ENCODE measurements at places on chromosomes 2 and 18. TPM values are rescaled to one million over a fixed set of nuclear protein-coding genes. Genes with fewer than 3 reads are reported as not detected.

DNA sequence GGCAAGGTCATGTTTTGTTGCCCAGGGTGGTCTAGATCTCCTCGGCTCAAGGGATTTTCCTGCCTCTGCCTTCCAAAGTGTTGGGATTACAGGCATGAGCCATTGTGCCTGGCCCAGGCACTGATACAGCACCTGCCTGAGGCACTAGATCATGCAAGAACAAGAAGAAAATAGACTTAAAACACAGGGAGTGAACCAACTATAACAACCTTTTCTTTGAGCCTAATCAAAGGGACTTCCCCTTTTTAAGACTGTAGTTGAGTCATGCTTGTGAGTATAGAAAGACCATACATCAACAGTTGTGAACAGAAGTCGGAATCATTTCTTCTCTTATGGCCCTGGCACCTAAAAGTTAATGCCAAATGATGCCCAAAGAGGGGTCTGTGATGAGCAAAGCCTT lies 47.9 kb upstream of the MAPRE2 start:
- no peak for DNase-seq

LBX2 gene
- 0.84 TPM for total RNA-seq

CNTNAP5 gene
- total RNA-seq, result not detected

- no peak for DNase-seq
These were observed 68.1 kb upstream of the RBMS1 start for GRCh38 chr2:160561551-160562295.

DNA sequence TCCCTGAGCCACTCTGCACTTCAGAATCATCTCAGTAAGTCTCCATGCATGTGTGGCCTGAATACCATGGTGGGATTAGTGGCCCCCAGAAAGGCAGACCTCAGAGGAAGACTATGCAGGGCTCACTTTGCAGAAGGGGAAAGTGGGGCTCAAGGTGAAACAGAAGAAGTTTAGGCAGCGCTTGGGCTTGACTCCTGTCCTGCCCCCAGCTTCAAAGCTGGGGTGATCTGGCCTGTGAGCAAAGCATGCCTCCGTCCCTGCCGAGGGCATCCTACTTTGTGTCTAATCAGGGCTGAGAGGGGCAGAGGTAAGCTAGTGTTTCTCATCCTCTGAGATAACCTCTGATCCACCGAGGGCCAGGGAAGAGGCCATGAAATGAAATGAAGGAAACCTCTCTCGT lies 7.9 kb downstream of the CAPN13 start:
- no peak for DNase-seq

- no peak for DNase-seq
These were observed 243.1 kb upstream of the FANCL start for GRCh38 chr2:58484221-58484620.

DNA sequence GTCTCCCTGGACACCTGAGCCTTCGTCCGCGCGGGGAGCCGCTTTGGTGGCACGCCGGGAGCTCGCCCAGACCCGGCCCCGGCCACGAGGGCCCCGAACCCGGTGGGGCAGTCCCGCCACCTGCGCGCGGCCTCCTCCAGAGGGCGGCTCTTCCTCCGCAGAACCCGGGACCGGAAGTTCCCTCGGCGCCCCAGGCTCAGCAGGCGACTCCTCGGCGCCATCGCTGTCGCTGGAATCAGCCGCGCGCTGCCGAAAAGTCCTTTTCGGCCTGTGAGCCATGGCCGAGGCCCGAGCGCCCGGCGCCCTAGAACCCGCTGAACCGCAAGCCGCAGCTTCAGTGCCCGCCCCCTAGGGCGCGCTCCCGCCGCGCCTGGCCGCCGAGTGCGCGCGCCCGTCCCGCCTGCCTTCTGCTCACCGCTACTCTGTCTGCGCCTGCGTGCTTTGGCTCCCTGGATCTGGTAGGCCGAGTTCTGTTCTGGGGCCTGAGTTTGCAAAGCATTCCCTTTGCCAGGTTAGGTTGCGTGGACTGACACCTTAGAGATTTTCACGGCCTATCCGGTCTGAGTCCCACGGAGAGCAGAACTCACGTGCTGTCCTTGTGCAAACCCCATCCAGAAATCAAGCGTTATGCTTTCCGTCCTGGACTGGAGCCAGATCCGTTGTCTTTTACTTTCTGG lies at the start of gene GCFC2:
Gene GCFC2, minus strand, starts transcription at position 339 of the 677 bp plus-strand sequence. Its CDS starts 60 bp downstream, at position 279.
- peak; percentile 89 for DNase-seq

- DNase-seq, result no peak
These were observed 28.0 kb upstream of the INHBB start for GRCh38 chr2:120317916-120318315.

- no peak for DNase-seq
These were observed 9.2 kb upstream of the MAP4K4 start for GRCh38 chr2:101688261-101688660.

DNA sequence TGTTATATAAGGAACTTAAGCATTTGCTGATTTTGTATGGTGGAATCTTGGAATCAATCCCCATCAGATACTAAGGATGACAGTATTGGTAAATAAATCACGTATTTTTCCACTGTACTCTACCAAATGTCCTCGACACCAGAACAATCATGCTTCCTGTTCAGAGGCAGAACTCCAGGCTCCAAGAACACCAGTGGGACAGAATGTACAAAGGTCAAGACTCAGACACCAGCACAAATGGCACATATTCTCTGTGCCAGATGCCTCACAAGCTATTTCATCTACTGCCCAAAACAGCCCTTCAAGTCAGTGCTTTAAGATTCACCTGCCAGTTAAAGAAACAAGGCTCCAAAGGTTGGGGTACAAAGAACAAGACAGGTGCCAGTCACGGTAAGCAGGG lies 420.5 kb downstream of the STK39 start:
- DNase-seq, result no peak

DNA sequence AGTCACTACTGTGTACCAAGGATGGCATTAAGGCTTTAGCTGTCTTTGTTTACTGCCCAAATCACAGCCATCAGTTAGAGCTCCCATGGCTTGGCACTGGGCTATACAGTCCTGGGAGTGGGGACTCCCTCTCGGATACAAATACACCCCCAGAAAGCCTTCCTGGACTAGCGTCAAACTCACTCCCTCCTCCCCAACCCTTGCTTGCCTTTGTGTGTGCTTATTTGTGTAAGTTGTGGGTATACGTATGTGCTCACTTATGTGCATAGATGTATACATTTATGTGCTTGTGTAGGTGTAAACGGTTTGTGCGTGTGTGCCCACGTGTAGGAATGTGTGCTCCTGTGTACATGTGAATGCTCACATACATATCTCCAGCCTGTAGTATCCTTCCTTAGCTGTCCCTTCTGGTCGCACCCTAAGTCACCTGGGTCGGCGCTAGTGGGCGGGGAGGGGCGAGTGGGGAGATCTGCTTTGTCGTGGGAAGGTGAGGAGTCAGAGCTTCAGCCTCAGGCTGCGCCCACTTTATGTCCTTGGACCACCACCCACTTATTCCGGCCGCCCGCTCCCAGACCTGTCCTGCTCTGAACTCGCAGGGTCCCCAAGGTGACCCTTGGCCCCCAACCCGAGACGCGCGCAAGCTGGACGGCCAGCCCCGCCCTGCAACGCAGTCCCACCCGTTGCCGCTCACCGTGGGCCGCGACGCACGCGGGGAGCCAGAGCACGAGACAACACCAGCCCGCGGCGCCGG lies 461 bp downstream of the PRADC1 start:
- no peak for DNase-seq

OXER1 gene
- total RNA-seq, result 5.9 TPM

GRCh38 chr2:54979321-54980044 lies 70.8 kb downstream of the RTN4 start:
- DNase-seq, result no peak

- DNase-seq, result no peak
These were observed 10.3 kb upstream of the FZD7 start for GRCh38 chr2:202023198-202023903.

DNA sequence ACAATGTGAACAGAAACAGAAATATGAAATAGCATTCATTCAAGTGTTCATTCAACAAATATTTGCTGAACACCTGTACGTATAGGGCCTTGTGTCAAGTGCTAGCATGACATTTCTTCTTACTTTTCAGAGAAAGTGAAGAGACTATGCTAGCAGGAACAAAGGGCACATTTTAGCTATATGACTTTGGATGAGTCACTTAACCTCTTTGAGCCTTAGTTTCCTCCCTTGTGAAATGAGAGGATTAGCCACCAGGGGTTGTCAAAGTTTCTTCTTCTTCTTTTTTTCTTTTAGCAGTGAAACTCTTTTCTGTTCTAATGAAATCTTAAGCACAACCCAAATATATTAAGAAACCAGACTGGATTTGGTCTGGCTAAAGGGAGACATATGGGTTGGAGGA lies 53.1 kb downstream of the FIGN start:
- no peak for DNase-seq

GRCh38 chr2:96965781-96966514 lies 20.4 kb downstream of the FAM178B start:
- DNase-seq, result no peak

ALPG gene
- not detected for total RNA-seq

DNA sequence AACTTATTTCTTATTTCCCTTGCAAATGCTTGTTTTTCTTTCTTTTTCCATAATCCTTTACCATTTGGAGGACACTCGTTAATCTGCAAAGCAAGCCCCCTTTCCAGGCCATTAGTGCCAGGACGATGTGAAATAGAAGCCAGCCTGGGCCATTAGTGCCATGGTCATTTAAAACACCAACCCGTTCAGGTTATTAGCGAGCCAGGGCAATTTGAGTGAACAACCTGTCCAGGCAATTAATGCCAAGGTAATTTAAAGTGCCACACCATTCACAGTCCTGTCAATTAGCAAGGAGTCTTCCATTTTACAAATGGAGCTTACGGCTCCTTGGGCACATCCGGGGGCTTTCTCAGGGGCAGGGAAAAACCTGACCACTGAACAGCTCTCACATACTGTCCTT lies 370.6 kb downstream of the HRH4 start:
- no peak for DNase-seq

DNA sequence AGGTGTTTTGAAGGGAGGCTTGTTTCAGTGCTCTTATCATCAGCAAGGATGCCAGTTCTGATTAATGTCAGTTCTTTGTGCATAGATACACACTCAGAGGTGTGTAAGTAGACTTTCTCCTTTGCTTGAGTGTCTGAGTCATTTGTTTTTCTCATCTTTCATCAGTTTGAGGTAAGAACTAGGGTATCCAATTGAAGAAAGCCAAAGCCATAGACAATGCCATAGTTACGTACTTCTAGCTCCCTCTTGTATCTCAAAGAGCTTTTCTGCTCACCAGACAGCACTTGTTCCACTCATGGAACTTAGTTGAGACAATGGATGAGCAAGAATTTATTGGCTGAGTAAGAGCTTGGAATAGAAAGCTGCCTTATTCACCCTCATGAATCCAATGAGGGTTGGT lies 520.1 kb downstream of the PIK3C3 start:
- no peak for DNase-seq

GPR39 gene
- 2.2 TPM for total RNA-seq

ASB18 gene
- not detected for total RNA-seq

ASPRV1 gene
- 0.75 TPM for total RNA-seq

AKAIN1 gene
- total RNA-seq, result not detected

IL1F10 gene
- not detected for total RNA-seq

DNA sequence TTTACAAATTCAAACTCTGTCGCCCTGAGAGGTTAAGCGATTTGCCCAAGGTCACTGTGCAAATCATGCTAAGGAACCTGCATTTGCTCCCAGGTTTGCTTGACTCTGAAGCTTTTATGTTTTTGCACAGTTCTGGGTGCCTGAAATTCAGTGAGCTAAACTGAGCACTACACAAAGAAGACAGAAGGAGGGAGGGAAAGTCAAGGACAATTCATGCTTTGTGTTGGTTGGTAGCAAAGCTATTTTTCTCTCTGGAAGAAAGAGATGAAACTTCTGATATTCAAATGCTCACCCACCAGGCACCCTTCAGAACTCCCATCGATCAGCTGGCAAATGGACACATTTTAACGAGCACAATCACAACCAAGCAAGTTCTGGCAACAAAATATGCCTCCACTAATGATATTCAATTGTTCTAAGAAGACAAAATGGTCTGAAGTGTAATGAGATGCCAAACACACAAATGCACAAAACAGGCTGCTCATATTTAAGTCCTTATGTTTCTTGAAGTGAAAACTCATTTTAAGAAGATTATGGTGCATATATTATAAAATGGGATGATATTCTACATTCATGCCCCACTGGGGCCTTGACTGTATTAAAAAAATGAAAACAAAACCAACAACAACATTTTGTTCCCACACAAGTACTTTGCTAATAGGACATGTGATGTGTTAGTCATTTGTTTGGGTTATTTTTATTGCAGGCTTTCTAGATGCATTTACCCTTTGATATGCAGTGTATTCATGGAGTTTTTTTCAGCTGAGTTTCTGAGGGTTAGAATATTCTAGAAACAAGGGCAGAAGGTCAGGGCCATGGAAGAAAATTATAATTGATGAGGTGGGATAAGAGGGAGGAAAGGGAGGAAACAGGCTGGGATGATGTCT lies 445.6 kb upstream of the CELF4 start:
- no peak for DNase-seq

DNA sequence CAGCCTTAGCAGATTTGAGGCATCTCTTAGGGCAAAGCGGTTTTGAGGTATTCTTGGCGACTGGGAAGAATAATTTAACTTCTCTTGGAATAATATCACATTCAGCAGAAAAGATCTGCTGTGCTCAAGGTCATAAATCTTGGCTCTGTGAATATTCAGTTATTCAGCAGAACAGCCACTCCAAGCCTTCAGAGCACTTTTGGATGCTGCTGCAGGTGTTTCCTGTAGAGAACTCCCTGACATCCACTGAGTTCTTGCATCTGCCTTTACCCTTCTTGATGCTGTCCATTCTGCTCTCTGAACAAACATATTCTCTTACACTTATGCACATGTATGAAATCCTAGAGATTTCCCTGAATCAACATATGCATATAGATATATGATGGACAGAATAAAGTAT lies 390.3 kb downstream of the NRXN1 start:
- no peak for DNase-seq

RIT2 gene
- total RNA-seq, result not detected

- DNase-seq, result no peak
These were observed 985 bp downstream of the ILKAP start for GRCh38 chr2:238202326-238203093.

STK11IP gene
- 8.4 TPM for total RNA-seq

DNA sequence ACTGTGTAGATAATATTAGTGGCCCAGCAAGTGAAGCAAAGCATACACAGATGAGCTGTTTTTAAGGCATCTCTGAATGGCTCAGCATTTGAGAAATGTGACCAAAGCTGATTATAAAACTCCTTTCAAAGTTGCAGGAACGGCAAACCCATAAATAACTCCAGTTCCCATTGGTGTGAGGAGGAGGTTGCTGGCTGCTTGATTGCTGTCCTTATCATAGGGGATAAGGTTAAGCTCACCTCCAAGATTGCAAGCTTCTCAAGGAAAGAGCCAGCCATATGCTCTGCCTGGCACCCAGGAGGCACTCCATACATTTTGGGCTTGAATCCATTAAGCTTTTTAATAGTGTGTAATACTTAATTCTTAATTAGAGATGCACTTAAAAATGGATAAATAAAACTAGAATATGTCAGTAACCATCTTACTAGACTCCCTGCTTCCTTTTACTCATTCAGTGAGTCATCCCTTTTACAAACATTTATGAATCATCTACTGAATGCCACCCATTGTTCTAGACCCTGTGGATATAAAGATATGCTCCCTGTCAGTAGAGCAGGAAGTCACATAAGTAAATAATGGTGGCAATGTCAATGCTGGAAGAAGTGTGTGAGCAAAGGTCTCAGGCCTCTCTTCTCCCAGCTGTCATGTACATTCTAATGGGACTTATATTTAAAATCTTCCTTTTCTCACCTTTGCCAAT lies 99.3 kb downstream of the SPATS2L start:
- DNase-seq, result no peak

GRCh38 chr18:30440351-30440750 lies 602.2 kb downstream of the DSC3 start:
- DNase-seq, result no peak

ARHGAP28 gene
- total RNA-seq, result 2.1 TPM

KCNJ3 gene
- 0.23 TPM for total RNA-seq
